Effector memory CD8-positive, alpha-beta T cell (primary cell): ENCODE measurements at places on chromosomes 13 and 19.

DNA sequence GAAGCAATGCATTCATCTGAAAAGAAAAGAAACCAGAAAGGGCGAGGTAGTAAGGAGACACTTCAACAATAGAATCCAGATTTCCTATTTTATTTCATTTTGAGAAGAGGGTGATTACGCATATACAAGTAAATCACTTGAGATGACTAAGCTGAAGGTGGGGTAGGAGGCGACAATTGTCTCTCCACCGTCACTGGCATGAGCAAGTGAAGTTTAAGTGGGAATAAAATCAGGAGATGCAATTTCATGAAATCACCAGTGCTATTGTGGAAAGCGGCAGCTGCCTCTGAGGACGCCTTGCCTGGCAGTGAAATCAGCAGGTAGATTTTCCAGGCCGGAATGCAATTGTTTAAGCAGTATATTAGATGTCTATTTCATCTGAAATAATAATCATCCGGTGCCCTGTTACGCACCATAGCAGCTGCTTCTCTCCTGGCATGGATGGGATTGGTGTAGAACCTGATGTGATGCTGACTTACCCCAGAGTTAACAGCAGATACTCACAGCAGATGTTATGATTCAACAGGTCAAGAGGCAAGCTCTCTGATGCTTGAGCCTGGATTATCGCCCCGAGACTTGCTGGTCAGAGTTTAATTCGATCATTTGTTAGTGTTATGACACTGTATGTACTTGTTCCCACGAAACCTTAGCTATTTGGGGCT, 64.3 kb downstream of the RASL11A start:
- no peak for DNase-seq

- DNase-seq, result no peak
These were observed 122.4 kb downstream of the TRPC4 start for GRCh38 chr13:37747071-37747612.

GRCh38 chr19:41311613-41312012, 1.6 kb downstream of the CCDC97 start:
- no peak for DNase-seq

GRCh38 chr19:8416796-8417195, 3.7 kb downstream of the MARCHF2 start:
- no peak for DNase-seq

DNA sequence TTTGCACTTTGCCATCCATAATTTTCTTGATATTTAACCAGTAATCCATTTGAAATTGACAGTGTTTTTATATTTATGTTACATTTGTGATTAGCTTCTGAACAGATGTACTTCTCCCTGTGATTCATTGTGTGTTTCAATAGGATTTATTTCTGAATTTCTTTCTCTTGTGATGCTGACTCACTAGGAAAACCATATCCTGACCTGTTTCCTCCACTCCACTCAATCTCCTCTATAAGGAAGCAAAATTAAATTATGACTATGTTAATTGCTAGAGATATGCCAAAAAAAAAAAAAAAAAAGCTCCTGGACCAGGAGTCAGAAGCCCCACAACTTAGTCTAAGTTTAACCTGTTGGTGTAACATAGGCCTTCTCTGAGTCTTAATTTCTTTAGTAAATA, 614.6 kb upstream of the SPRY2 start:
- DNase-seq, result no peak

DNA sequence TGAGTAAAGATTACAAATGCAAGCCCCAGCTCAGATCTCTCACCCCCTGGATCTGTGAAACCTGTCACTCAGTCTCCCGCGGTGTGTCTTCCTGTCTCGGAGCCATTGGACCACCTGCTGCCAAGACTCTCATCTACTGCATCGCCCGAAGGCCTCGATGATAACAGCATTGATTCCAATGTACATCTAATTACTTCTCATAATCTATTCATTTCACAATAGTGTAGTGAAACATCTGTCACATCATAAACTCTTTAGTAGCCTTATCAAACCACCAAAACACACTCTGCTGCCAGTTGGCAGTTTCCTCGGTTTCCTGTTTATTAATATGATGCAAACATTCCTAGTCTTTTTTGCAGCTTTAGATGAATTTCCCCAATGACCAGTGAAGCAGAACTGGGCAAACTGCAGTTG, 220.3 kb downstream of the POU4F1 start:
- DNase-seq, result no peak

- no peak for DNase-seq
These were observed 436.4 kb downstream of the SLITRK5 start for GRCh38 chr13:88107570-88107969.

GRCh38 chr13:26541041-26541440, 16.4 kb upstream of the WASF3 start:
- no peak for DNase-seq

- no peak for DNase-seq
These were observed 216 bp downstream of the SH2D3A start for GRCh38 chr19:6767081-6767356.

GRCh38 chr13:56198350-56198749, 942.4 kb upstream of the PRR20A start:
- no peak for DNase-seq

- no peak for DNase-seq
These were observed 68.6 kb upstream of the MIR17HG start for GRCh38 chr13:91278888-91279287.

DNA sequence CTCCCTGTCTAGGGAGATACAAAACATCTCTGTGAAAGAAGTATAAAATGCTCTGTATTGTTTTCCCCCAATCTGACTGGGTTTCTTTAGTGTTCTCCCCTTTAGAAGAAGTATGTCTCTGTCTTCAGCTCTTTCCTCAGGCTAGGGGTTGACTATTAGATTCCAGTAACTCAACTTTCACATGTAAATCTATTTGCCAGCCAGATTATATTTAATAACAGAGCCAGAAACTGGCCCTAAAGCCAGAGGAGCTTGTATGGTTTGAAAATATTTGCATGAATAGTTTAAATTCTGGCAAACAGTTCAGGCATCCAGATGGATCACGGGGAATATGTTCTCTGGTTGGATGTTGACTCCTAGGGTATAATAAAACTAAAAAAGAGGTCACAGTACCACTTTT, 22.3 kb upstream of the CYSLTR2 start:
- DNase-seq, result no peak
